ENCODE measurements at places on chromosomes 11 and 22.

DNA sequence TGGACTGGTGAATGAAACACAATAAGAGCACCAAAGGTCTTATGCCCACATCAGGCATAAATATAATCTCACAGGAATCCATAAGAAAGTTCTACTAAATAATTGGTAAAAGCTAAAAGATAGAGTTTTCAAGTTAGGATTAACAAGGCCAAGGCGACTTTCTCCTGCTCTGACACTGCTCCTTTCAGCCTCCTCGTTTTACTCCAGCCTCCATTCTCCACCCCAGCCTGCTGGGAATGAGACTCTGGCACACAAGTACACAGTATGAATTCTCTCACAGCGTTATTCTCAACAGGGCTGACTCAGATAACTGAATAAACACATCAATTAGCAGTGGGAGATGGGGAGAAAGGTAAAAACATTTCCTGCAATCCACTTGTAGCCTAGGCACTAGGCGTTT is 94.9 kb downstream of the APOL5 start:
- no peak for DNase-seq

DNA sequence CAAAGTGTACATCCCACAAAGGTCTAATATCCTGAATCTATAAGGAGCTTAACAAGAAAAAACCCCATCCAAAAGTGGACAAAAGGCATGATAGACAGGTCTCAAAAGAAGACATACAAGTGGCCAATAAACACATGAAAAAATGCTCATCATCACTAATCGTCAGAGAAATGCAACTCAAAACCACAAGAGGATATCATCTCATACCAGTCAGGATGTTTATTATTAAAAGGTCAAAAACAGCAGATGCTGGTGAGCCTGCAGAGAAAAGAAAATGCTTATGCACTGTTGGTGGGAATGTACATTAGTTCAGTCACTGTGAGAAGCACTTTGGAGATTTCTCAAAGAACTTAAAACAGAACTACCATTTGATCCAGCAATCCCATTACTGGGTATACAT is 12.7 kb downstream of the LGALS12 start:
- no peak for DNase-seq

GRCh38 chr11:28447226-28447625 is 339.0 kb downstream of the METTL15 start:
- DNase-seq: no peak

DNA sequence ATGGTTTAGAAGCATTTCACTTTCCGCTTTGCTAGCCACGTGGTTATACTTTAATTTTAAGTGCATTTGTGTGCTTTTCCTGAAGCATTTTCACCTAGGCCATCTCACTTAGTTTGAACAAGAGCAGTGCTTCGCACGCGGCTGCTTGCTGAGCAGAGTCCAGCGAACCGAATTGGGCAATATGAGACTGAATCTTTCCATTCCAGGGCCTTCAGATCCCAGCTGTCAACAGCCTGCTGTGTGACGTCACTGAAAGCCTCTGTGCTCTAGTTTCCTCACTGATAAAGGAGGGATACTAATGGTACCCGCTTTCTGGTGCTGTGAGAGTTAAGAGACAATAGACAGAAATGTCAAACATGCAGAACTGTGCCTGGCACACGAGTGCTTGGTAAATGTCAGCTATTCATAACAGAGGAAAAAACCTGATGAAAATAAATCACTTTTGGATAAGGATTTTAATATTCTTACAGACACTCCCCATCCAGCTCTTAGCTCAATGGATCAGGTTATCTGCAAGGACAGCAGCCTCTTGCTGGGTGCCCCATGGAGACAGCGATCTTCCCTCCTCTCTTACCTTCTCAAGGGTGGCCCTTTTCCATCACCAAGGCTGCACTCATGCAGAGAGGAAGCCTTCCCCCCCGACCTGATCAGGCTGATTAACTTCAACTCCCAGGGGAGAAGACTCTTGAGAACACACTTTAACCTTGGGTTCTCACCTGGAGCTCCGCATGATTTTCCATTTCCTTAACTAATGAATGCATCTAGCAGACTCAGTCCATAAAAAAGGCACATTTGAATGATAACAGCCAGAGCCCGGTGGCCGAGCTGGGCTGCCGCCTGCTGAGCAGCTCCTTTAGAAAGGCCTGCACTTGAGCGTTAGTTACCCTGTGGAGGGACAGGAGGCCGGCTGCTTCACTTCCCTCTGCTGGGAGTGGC is 3.5 kb upstream of the GLB1L3 start:
- DNase-seq: no peak

DNA sequence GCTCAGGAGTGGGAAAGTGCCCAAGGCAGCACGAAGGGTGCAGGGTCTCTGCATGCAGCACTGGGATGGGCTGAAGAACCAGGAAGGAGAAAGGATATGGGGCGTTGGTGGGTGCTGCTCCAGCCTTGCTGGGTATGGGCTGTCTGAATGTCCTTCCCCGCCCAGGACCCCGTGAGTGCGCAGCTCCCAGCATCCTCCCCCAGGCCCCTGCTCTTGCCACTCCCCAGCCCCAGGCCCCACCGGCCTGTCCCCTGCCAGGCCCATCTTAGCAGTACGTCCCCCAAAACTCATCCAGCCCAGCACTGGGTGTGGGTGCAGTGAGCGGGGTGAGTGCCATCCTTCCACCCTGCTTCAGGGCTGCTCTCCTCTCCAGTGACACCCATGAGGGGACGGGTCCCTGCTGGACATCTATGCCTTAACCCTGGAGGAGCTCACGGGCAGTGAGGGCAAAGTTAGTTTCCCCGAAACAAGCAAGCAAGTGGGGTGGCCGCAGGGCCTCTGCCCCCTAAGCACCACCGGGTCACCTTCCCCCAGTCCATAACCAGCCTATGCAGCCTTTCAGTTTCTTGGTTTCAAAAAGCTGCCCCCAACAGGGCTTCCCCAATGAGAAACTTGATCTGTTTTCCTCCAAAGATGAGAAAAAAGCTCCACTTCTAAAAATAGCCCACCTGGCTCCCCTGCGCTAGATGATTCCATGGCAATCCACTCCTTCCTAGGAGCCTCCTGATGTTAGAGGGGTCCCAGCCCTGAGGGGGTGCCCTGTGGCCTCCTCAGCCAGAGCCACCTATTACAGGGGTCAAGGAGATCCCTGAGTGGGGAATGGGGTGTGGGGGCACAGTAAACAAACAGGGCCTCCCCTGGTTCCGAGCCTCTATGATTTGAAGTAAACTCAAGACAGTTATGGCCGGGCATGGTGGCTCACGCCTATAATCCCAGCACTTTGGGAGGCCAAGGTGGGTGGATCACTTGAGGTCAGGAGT is 103.8 kb downstream of the MORC2 start:
- DNase-seq: no peak

- no peak for DNase-seq
Observed at GRCh38 chr22:27212102-27212501, 554.7 kb downstream of the MIAT start.

- DNase-seq: no peak
Observed at GRCh38 chr11:32003335-32003734, 87.5 kb upstream of the RCN1 start.

DNA sequence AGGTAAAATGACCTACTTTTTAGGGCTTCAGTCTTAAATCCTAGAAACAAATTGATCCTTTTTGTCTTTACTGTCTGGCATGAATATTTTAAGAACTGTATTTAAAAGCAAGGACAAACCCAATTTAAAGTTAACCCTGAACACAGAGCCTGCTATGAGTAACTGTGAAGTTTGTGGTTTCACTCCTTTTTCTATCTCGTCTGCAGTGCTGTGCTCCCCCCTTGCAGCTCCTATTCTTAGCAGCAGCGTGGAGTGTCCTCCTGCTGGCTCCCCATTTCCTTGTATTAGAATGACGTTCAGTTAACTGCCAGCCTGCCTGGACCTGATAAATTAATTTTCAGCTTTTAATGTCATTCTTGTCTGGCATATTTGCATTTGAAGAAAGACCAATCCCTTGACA is 40.0 kb upstream of the LRRC4C start:
- no peak for DNase-seq

DNA sequence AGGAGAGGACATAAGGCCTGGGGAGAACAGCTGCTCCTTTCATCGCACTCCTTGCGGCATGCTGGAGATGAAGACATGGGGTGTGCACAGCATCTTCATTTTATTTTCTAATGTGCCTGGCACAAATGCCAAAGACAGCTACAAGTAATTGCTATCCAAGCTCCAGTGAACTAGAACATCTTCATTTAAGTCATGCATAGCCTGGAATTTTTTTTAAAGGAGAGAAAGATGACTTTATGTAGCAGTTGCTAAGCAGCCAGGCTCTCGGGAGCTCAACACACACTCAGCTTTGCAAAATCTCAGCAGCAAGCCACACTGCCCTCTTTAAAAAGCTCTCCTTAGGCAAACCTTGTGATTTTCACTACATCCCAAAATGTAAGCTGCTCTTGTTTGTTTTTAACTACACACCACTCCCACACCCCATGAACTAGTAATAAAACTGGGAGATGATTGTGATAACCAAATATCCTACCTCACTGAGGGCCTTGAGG is 164.5 kb upstream of the POU2AF2 start:
- no peak for DNase-seq

GRCh38 chr11:78551066-78551465 is 23.6 kb downstream of the NARS2 start:
- no peak for DNase-seq

GRCh38 chr11:105229257-105229656 is 89.7 kb upstream of the CARD18 start:
- no peak for DNase-seq

DNA sequence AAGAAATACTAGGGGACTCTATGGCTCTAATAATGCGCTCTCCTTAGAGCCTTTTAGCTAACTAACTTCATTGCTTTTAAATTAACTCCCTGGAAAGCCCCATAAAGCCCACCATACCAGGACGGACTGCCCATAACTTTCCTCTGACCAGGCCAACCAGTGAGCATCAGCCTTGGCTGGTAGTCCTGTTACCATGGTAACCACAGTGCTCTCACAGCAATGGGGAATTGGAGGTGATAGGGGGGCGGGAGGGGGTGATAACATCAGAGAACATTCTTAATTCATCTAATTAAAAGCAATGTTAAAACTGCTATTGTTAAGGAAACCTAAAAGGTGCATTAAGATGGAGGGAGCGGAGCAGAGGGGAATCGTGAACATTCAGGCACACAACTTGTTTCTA is 27.2 kb upstream of the CHRM4 start:
- no peak for DNase-seq

- no peak for DNase-seq
Observed at GRCh38 chr22:27676545-27677213, 124.9 kb downstream of the MN1 start.

- DNase-seq: no peak
Observed at GRCh38 chr22:46537225-46537945, at the start of gene CELSR1. Gene CELSR1 (minus strand): TSS chr22:46537620. CDS start chr22:46537170, 450 bp downstream.

DNA sequence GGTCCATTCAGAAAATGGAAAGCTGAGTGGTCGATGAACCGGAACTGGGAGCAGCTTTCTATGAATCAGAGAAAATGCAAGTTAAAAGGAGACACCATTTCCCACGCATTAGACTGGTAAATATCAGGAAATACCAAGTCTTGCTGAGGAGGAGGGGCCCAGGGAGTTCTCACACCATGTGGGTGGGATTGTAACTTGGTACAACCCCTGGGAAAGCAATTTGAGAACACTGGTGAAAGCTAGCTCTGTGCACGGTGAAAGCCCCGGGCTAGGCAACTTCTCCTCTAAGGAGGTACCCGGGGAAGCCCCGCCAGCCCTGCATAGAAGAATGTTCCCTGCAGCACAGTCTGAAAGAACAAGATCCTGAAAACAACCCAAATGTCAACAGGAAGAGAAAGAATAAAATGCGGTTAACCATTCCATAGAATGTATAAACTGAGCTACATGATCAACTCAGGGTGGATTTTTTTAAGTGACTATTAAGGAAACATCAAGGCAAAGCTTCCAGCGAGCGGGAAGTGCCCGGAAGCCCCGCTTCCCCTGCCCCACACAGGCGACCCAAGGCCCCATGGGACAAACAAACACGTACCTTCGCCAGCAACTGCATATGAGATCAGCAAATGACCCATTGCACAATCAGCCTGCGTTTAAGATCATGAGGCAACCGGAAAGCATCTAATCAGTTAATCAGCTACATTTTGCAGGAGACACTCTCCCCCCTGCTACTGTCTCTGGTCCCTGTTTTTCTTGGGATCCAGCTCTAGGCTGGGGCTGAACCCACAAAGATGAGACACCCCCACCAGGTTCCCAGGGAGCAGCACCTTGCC is 11.3 kb downstream of the SHANK2 start:
- DNase-seq: no peak

GRCh38 chr11:124886476-124886875 is 11.2 kb downstream of the ROBO4 start:
- no peak for DNase-seq

DNA sequence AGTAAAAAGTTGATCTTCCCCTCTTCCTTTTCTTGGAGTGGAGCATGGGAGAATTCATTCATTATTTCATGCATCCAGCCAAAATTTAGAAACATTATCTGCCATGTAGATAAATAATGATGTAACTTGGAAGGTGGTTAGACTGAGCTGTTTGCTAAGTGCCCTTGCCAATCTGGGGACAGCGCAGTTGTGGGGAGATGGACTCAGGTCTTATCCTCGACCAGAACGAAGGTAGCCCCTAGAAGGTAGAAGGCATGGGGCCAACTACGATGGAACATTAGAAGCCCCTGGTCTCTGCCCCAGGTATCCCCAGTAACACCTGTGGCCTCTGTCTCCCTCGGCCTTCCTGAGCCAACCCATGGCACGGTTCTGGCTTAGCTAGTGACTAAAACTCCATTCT is 53.0 kb upstream of the TIMP3 start:
- DNase-seq: no peak

DNA sequence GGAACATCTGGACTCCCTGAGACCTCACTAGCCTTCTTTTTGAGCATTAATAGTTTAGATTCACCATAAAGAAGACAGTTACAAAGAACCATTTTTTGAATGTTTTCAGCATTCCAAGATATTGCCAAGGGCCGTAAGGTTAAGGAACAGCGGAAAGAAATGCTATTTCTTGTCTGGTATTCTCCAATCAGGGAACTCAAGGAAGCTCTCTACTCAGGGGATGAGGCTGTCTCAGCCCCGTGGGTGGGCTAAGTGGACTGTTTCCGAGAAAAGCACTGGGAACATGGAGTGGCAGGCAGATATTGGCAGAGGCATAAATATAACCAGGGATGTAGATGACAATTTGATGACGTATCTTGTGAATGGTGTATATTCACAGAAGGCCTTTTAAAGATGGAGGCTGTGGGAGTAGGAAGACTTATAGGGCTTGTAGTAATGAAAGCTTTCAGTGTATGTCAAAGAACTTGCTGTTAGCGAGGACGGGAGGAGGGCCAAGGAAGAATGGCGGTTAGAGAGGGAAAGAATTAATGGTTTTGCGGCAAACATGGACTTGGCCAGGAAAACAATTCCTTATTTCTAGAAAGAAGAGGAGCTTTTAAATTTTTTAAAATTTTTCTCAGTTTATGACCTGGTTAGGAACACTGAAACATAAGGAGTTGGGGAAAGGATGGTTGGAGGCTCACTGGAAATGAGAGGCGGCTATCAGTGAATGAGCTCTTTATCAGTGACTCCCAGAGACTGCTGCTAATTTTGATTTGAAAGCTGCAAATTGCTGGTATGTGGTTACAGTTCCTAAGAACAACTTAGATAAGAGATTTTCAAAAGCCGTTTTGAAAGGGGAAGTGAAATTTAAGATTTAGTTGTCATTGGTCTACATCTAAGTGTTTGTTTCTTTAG is 64.6 kb downstream of the ST3GAL4 start:
- DNase-seq: no peak

GRCh38 chr11:57348052-57348451 is 9.9 kb downstream of the P2RX3 start:
- no peak for DNase-seq

GRCh38 chr11:72451831-72452376 is 17.6 kb upstream of the CLPB start:
- no peak for DNase-seq

- no peak for DNase-seq
Observed at GRCh38 chr11:124481365-124482323, 36.1 kb upstream of the OR8B8 start.

GRCh38 chr11:110897035-110897434 is 184.8 kb upstream of the ARHGAP20 start:
- DNase-seq: no peak
